ENCODE measurements at places on chromosomes 2 and 18.

- DNase-seq, result no peak
These were observed 9.3 kb upstream of the SCYGR5 start for GRCh38 chr2:227657199-227657845.

GRCh38 chr2:25347205-25347815 lies 5.6 kb upstream of the DNMT3A start:
- DNase-seq, result no peak

GRCh38 chr2:207523005-207523404 lies 6.8 kb upstream of the CREB1 start:
- no peak for DNase-seq

DNA sequence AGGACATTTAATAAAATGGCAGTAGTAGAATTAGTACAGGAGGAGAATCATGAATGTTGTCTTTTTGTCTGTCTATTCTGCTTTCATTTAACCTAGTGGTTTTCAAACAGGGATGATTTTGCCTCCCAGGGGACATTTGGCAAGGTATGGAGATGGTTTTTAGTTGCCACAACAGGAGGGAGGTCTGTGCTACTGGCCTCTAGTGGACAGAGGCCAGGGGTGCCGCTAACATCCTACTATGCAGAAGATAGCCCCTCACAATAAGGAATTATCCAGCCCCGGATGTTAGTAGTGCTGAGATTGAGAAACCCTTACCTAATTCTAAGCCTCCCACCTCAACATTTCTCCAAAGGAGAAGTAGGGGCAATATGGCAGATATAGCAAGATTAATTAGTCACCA lies 18.3 kb downstream of the FASTKD2 start:
- no peak for DNase-seq

GRCh38 chr2:133599811-133600210 lies 31.5 kb upstream of the NCKAP5 start:
- no peak for DNase-seq

DNA sequence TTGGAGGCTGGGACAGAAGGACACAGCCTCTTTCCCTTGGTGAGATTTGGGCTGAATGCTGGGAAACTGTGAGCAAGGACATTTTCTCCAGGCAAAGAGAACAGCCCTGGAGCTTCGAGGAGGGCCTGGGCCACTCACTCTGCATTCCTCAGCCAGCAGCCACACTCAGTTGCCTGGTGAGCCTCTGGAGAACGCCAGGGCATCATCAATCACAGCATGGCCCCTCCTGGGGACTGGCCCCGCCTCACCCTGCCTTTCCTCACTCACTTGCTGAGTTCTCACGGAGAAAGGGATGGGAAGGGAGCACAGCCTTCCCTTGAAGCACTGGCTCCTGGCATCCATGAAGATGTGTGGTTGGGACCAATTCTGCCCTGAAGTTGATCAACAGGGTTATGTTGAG lies 55.0 kb downstream of the APOB start:
- DNase-seq, result no peak

DNA sequence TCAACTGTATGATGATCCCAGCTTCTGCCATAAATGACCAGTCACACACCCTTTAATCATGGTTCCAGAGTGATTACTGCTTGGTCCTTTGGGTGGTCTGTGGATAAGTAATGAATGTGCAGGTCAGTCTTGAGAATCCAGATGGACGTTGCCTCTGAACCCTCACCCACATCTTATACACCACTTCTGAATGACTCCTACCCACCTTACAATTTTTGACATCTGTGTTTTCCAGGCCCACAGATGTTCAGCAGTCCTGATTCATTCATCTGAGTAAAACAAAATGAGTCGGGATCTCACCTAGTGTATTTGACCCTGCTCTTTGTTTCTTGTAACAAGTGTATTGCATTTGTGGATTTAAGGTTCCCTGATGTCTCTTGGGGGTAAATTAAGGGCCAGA lies 194.1 kb upstream of the CCDC68 start:
- no peak for DNase-seq

- no peak for DNase-seq
These were observed 92.3 kb upstream of the PKDCC start for GRCh38 chr2:41955316-41956043.
